Tongue (tissue), 3 donors: ENCODE measurements at places on chromosomes 16 and 17. TPM values are rescaled to one million over a fixed set of nuclear protein-coding genes. Genes with fewer than 3 reads are reported as not detected.

The C1QL1 gene
- 1.2 TPM for total RNA-seq

The SLC5A2 gene
- total RNA-seq = not detected

DNA sequence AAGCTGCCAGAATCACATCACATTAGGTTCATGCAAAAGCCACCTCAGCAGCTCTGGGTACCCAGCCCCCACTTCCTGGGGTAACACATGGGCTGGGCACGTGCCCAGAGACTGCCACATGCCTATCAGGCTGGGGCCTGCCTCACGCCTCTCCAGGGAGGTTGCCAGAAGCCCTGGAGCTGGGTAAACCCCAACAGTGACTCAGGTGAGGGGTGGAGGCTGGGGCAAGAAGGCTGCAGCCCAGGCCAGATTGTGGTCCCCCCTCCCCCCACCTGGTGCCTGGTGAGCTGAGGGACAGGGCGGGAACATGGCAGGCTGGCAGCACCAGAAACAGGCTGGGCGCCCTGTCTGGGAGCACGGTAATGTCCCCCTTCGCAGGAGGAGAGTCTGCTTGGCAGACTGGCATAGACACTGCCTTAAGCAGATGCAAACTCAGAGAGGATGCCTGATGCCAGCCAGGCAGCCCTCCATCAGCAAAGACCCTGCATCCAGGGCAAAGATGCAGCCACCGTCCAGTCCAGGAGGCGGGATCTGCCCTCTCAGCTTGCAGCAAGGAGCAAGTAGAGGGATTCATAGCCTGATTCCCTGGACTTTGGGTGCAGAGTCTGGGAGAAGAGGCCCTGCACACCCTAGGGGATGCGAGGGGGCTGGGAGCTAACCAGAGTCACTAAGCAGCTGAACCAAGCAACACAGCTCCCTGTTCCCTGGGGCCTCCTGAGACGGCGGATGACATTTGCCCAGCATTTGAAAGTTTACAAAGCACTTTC lies 28.8 kb downstream of the NGFR start:
- peak; percentile 55 for DNase-seq

GRCh38 chr16:10881479-10882030 lies 4.6 kb downstream of the CIITA start:
- no peak for DNase-seq

DNA sequence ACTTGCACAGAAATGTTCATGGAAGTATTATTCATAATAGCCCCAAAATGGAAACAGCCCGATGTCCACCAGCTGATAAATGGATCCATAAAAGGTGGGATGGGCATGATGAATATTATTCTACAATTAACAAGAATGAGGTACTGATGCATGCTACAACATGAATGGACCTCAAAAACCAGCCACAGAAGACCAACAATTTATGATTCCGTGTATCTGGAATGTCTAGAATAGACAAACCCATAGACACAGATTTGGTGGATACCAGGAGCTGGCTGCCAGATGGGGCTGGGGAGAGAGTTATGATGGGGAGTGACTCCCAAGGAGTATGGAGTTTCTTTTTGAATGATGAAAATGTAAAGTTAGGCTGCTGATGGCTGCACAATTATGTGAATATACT lies 10.8 kb upstream of the NAGLU start:
- no peak for DNase-seq

DNA sequence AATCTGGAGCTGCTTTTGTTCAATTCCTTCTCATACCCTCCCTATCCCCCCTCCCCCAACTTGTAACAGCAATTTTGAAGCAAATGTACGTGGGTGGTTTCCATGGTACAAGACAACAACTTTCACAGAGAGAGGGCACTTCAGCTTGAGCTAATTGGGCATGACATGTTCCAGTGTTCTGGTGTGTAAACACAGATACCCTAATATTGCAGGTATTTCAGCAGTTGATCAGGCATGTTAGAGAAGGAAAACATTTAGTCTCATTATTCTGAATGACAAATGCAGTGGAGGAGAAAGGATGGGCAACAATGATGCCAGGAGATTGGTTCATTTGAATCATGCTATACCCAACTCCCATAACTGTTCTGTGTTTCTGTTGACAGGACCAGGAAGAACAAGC lies 137.5 kb downstream of the TRIM37 start:
- peak; percentile 23 for DNase-seq

DNA sequence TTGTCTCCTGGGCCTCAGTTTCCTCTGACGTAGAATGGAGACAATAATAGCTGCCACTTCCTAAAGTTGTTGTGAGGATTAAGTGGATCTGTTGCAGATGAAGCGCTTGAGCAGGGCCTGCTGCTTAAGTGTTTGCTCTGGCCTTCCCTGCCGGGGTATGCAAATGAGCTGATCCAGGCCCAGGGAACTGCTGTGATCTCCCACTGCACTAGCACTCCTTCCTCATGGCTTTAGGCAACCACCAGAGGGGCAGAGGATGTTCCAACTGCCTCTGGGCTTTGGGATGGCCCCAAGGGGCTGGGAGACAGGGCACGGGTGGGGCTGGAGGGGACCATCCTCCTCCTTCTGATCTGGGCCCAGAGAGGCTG lies 6.2 kb downstream of the SBK1 start:
- DNase-seq = no peak

DNA sequence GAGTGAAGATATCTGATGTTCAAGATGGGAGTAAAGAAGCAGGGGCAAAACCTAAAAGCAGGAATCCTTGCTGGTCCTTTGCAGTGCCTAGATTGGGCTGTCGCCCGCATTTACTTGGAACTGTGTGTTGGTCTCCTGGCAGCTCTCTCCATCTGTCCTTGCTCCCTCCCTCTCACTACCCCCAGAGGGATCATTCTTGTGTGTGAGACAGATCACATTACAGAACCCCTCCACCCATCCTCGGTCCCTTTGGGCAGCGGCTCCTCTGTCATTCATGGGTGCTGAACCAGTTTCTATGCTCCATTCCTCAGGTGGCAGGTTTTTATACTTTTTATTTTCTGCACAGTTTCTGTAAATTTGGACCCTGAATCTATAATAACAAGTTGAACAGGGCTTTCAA lies 99.4 kb upstream of the MYOCD start:
- no peak for DNase-seq
